Stimulated activated CD8-positive, alpha-beta memory T cell treated with anti-CD3 and anti-CD28 coated beads, Interleukin-4, amount 100 ng/mL, for 1 hour (primary cell): ENCODE measurements at places on chromosomes 7 and 10.

- no peak for DNase-seq
Observed at GRCh38 chr10:20616056-20616671, 280.9 kb downstream of the NEBL start.

GRCh38 chr7:7751243-7752092 is 33.1 kb upstream of the RPA3 start:
- no peak for DNase-seq

DNA sequence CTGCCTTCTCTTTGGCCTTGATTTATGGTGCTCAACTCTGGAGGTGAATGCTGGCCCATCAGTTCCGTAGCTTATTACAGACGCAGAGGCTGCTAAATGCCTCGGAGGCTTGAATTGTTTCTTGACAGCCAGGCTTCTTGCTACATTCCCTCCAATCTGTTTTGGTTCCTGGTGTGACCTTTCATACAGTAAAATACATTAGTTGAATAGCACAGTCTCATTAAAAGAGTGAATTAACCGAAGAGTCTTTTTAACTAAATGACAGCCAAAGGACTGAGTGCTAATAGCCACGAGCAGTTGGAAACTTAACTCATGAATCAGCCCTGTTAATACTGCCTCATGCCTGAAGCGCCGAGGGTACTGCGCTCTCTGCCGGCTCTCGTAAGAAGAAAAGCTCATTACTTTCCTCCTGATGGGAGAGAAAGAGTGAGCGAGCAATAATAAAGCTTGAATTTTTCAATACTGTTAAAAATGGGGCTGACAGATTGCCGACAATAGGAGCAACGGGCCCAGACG is 236.4 kb upstream of the GPR26 start:
- DNase-seq, result no peak

DNA sequence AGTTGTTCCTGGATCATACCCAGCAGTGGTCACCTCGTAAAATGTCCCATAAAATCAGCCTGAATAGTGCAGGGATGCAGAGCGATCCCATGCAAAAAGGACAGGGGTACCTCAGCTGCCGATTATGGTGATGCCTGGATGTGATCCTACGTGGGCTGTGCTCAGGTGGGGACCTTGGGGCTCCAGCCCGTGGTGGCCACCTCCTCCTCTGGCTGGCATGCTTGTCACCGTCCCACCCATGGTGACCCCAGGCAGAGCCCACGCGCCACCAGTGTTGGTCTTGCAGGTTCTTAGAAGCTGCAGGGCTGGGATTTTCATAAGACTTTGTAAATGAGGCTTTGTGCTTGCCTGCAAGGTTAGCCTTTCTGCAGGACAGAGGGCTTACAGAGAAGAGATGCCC is 97.2 kb downstream of the GLRX3 start:
- no peak for DNase-seq

DNA sequence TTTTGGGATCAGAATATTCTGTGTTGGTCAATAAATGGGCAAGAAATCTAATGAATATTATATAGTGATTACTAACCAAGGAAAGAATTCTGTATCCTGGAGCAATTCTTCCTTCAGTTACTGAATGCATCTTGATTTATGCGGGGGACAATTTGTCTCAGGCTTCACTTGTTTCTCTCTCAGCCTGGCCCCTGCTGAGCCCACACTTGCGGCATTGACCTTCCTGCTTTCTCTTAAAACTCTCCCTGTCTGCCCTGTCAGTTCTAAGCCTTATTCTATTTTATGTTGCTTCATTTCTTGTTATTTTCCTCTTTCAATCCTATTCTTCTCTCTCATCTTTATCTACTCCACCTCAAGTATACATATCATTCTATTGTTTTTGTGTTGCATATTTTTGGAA is 122.1 kb upstream of the TPK1 start:
- DNase-seq, result no peak

GRCh38 chr7:28750981-28751380 is 207.1 kb downstream of the TRIL start:
- DNase-seq, result no peak

GRCh38 chr7:35613150-35613549 is 81.8 kb downstream of the HERPUD2 start:
- no peak for DNase-seq

- no peak for DNase-seq
Observed at GRCh38 chr10:26274391-26274790, 57.8 kb downstream of the GAD2 start.

DNA sequence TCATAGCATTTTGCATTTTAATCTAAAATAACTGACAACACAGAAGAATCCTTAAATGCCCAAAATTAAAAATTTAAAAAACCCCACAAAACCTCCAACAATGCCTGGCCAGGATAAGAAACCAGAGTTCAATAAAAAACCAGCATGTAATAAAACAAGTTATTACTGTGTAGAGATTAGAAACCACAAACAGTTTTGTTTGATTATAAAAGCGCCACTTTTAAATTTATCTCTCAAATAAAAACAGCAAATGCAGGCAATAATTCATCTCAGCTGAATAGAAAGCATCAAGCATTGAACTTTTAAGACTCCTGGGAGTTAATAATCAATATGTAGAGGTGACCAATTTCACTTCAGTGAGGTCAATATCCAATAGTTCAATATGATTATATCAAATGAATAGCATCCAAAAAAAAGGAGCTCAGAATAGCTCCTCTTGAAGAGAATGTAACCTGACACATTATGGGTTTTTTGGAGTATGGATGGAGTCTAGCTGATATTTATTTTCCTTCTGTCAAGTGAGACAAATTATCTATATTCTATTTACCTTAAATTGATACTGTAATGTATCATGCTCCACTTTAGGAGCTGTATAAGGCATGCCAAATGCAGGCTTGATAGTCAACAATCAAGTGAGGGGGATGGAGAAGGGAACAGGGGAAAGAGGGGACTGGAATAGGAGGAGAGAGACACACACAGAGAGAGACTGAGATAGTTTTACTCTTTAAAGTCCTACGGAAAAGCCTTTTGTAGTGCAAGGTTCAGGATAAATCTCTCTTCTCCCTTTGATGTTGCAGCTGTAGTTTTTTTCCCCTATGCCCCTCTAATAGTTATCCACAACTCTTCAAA is 130.9 kb downstream of the RSU1 start:
- no peak for DNase-seq

DNA sequence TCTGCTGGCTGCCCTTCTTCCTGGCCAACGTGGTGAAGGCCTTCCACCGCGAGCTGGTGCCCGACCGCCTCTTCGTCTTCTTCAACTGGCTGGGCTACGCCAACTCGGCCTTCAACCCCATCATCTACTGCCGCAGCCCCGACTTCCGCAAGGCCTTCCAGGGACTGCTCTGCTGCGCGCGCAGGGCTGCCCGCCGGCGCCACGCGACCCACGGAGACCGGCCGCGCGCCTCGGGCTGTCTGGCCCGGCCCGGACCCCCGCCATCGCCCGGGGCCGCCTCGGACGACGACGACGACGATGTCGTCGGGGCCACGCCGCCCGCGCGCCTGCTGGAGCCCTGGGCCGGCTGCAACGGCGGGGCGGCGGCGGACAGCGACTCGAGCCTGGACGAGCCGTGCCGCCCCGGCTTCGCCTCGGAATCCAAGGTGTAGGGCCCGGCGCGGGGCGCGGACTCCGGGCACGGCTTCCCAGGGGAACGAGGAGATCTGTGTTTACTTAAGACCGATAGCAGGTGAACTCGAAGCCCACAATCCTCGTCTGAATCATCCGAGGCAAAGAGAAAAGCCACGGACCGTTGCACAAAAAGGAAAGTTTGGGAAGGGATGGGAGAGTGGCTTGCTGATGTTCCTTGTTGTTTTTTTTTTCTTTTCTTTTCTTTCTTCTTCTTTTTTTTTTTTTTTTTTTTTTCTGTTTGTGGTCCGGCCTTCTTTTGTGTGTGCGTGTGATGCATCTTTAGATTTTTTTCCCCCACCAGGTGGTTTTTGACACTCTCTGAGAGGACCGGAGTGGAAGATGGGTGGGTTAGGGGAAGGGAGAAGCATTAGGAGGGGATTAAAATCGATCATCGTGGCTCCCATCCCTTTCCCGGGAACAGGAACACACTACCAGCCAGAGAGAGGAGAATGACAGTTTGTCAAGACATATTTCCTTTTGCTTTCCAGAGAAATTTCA is 1.7 kb downstream of the ADRB1 start:
- no peak for DNase-seq

GRCh38 chr7:14767716-14768425 is 134.7 kb downstream of the DGKB start:
- DNase-seq, result no peak

DNA sequence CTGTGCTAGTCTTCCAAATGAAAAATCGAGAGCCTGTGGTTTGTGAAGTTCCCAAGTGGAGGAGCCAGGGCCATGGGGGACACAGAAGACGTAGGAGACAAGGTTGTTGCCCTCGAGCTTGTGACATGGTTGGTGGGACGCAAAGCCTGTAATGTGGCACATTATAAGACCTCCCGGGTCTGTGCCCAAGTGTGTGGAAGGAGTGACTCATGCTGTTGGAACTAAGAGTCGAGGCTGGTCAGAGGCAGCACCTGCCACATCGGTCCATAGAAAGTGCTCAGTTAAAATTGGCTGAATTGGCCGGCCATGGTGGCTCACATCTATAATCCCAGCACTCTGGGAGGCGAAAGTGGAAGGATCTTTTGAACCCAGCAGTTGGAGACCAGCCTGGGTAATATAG is 27.0 kb upstream of the PODXL start:
- no peak for DNase-seq

DNA sequence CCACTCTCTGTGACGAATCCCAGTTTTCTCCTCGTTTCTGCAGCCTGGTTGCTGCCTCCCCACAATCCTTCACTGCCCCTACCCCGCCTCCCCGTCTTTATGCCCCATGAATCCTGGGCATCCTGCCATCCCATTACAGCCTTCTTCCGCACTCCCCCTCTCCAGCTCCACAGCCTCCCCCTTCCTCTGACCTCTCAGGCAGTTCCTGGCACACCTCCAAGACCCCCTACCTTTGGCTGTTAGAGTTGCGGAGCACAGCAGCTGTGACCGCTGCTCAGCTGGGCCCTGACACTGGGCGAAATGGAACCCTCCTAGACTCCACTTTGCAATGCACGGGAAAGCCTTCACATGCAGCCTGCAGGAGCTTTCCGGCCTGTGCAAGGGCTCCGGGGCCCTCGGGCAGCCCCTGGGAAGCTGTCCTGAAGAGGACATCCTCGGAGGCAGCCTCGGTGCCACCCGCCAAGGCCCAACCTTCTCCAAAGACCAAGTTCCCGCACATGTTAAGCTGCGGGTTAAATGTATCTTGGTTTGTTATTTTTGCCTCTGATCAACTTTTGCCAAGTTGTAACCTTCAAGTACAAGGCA is 400.7 kb upstream of the MKI67 start:
- DNase-seq, result no peak

GRCh38 chr10:23293145-23293724 is 51.4 kb downstream of the C10orf67 start:
- DNase-seq, result no peak

GRCh38 chr10:97069576-97070362 is 116.0 kb downstream of the SLIT1 start:
- no peak for DNase-seq
